ENCODE measurements at places on chromosomes 6 and 20.

DNA sequence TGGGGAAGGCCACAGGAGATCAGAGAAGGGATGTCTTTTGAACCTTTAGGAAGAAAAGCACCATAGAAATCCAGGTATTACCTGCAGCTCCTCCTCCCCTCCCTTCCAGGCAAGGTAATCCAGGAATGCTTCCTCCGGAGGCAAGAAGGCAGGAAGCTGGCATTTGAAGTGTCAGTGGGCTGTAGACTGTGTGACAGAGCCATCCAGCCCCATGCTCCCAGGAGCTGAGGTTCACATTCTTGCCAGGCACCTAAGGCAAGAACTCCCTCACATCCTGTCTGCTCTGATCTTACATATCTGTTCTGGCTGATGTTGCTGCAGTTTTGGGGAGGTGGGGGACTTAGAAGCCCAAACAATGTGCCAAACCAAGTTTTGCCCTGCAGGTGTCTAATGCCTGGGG, 27.8 kb upstream of the SCUBE3 start:
- no peak for DNase-seq

GRCh38 chr20:48139262-48140041, 354.2 kb upstream of the SULF2 start:
- no peak for DNase-seq

- DNase-seq = no peak
These were observed 78.2 kb upstream of the FOXO3 start for GRCh38 chr6:108482559-108482958.

DNA sequence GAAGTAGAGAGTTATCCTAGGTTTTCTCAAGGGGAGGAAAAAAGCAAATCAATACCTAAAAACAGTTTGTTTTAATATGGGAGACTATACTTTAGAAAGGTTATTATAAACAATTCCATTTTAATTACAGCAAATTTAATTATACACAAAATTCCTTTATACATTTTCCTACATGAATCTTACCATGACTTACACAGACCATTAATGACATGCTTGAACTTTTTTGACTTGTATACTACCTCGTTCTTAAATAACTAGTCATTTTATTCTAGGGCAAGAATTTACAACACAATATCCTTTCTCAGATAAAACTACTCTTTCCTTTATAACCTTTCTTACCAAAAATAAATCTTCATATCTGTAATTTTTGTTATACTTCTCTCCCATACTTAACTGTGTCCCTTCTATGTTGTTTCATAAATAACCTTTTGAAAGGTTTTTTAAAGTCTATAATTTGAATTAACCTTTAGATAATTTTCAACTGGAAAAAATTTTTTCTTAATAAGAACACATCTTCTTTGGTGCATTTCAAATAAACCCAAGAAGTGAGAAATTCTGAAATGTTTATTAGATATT, 729.4 kb downstream of the TENT5A start:
- no peak for DNase-seq

DNA sequence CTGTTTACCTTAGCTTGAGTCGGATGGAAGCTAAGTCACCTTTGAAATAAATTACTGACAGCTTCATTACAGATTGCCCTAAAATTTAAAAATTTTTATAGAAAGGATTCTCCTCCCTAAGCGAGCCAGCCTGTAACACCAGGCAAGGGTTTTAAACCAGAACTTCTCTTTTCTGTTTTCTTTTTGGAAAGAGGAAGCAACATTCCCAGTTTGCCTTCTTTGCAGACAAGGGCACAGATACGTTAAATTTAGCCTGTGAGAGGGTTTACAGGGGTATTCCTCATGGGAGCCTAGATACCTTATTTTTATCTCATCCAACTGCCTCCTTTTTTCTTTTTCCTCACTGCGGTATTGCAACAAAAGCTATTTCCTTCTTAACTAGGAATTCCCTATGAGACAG, 45.0 kb downstream of the GNAS start:
- no peak for DNase-seq

DNA sequence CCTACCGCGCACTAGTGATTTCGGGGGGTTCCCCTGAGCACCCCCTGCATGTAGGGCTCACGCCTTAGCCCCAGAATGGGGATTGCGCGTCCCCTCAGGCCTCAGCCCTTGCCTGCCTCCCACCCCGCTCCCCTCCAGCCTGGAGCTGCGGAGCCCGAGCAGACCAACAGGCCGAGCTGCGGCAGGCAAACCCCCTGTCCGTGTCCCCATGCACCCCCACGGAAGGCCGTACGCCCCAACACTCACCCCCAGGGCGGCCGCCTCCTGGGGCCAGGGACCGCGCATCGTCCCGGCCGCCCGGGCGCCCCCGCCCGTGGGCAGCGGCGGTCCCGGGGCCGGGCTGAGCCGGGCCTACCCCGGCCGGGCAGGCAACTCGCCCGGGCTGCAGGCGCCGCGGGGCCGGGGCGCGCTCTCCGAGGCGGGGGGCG, 1.2 kb upstream of the KCNB1 start:
- no peak for DNase-seq

DNA sequence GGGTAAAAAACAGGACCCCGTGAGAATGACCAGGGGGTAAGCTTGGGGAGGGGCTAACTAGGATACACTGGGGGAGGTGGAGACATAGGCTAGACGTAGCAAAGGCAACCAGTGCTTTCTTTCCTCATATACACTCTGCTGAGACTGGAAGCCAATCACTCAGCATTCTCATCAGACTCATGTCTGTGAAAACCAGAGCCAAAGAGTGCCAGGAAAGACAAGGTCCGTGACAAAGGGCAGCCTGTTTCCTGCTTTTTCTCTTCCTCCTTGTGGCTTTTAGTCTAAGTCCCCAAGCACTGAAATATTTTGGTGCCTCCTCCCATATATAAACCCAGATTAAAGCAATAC, 97.9 kb upstream of the NEDD9 start:
- DNase-seq = no peak

GRCh38 chr6:1470040-1470439, 80.7 kb downstream of the FOXF2 start:
- no peak for DNase-seq

- DNase-seq = no peak
These were observed 128.6 kb upstream of the FAM83B start for GRCh38 chr6:54717849-54718455.

- DNase-seq = no peak
These were observed 37.5 kb upstream of the LCA5 start for GRCh38 chr6:79574630-79575225.

- DNase-seq = no peak
These were observed 35.6 kb upstream of the ZBP1 start for GRCh38 chr20:57655809-57656155.

- DNase-seq = no peak
These were observed 70.4 kb upstream of the SLC24A3 start for GRCh38 chr20:19141998-19142397.

GRCh38 chr6:84808491-84809061, 44.2 kb upstream of the TBX18 start:
- DNase-seq = no peak

DNA sequence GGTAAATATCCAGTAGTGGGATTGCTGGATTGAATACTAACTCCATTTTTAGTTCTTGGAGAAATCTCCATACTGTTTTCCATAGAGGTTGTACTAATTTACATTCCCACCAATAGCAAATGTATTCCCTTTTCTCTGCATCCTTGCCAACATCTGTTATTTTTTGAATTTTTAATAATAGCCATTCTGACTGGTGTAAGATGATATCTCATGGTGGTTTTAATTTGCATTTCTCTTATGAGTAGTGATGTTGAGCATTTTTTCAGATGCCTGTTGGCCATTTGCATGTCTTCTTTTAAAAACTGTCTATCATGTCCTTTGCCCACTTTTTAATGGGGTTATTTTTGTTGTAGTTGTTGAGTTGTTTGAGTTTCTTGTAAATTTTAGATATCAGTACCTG, 253.2 kb downstream of the HAO1 start:
- no peak for DNase-seq

- no peak for DNase-seq
These were observed 235.4 kb downstream of the BTBD9 start for GRCh38 chr6:38404355-38404754.

DNA sequence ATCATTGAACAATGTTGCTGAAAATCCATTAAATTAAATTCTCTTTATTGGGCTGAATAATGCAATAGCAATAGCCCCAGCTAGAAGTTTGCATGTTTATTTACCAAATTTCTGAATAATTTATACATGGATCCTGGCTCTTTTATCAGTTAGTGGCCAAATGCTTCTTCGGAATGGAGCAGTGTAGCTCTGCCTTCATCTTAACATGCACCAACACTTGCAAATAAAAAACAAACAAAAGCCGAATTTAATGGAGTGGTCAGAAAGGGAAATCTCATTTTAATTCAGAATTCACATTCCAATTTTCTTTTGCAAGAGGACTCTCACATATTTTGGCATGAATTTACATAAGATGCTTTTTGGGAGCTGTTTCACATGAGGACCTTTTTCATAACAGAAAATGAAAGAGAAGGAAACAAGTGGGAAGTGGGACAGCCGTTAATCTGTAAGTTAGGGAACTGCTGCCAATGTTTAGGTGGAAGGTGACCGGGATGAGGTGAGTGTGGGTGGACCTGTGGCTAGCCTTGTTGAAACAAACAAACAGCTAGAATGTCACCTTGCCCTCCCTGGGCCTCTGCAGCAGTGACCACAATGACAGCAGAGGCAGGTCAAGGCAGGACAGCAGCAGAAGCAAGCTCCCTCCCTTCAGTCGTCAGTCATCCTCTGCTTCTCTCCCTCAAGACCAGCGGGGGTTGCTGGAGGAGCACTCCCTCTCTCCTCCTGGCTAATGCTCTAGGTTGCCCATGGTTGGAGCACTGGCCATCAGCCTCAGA, 73.2 kb downstream of the INSM1 start:
- DNase-seq = no peak

DNA sequence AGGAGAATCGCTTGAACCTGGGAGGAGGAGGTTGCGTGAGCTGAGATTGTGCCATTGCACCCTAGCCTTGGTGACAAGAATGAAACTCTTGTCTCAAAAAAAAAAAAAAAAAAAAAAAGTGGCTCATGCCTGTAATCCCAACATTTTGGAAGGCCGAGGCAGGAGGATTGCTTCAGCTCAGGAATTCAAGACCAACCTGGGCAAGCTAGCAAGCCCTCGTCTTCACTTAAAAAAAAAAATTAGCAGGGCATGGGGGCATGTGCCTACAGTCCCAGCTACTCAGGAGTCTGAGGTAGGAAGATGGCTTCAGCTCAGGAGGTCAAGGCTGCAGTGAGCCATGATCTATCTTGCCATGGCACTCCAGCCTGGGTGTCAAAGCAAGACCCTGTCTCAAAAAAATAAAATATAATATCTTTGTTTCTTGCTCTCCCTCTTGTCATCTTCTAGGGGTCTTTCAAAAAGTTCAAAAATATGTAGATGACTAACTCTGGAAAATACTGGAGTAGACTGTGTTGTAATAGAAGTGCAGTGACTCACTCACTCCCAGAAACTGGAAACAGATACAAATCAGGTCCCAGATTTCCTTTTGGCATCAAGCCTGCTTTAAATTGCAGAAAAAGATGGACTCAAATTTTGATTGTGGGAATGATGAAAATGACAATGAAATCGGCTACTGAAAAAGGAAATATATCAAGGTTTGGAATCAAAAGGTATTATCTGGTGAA, 2.8 kb upstream of the GINM1 start:
- no peak for DNase-seq

DNA sequence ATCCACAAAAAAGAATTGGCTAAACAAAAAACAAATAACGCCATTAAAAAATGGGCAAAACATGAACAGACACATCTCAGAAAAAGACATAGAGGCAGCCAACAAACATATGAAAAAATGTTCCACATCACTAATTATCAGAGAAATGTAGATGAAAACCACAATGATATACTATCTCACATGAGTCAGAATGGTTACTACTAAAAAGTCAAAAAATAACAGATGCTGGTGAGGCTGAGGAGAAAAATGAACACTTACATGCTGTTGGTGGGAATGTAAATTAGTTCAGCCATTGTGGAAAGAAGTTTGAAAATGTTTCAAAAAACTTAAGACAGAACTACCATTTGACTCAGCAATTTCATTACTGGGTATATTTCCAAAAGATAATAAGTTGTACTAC, 430.1 kb upstream of the JAG1 start:
- DNase-seq = no peak

- DNase-seq = no peak
These were observed 443.9 kb downstream of the CDKAL1 start for GRCh38 chr6:20978151-20978614.

DNA sequence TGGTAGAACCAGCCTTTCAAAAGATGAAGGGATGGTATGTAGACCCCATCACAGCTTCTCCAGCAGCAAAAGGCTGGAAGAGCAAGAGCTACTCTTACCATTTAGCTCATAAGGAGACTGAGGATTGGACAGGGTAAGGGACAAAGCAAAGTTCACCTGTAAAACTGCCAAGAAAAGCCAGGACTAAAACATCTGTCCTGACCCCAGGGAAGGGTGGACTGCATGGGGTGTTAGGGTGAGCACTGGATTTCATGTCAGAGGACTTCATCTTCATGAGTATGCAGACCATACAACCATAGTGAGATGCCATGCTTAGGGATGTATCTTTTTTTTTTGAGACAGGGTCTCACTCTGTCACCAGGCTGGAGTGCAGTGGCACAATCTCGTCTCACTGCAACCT, 19.3 kb downstream of the AHCY start:
- DNase-seq = no peak

DNA sequence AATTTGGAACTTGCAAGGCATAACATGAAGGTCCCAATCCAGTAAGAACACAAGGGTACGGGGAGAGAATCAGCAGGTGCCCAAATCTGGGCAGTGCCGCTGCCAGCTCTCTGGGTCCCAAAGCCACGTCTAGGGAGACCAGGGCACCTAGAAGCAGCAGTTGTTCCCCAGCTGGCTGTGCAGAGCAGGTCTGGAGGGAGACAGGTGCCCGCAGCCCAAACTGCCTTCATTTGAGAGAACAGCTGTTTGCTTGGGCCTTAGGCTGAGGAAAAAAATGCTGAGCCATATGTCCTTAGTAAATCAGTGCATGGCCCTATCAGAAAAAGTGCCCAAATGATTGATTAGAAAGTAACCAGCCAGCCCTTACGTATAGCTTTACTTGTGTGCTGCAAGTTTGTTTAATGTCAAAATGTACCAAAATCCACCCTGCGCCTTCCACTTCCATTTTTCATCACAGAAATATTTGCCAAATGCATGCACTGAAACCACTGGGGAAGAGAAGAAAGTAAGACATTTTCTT, 9.1 kb upstream of the PRELID3B start:
- DNase-seq = no peak

DNA sequence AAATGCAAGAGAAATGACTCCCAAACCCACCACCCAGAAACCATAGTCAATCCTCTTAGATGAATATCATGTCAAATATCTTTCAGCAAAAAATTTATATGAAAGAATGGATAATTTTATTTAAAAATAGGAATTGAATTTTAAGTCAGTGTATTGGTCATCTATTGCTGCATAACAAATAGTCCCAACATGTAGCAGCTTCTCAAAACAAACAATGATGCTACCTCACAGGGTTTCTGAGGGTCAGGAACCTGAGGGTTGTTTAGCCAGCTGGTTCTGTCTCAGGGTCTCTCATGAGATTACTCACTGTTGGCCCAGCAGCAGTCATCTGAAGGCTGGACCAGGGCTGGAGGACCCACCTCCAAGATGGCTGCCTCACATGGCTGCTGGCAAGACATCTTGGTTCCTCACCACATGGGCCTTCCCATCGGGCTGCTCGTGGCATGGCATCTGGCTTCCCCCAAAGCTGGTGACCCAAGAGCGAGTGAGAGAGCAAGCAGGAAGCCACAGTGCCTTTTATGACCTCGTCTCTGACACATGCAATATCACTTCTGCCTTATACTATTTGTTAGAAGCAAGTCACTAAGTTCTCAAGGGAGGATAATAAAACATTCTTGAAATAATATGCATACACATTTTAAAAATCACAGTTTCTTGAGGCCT, 36.3 kb downstream of the BANF2 start:
- DNase-seq = no peak

GRCh38 chr20:49693435-49694171, 20.1 kb downstream of the B4GALT5 start:
- no peak for DNase-seq
